NCI-H187 (cell line): ENCODE measurements at places on chromosomes 5 and 9.

DNA sequence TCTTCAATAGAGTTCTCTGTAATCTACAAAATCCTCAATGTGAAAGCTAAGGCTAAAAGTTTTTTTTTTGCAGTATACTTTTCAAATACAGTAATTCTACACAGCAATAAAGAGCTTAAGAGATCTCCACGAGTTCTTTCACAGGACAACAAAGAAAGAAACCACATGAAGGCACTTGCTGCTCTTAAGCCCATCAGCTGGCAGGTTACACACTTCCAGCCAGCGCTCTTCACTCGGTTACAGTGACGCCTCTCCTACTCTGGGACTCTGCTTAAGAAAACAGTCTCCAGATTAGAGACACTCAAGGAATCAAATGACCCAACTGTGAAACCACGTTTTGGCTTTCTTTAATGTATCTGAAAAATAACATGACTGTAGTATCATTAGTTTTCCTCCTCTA is 85.0 kb downstream of the ROR2 start:
- no peak for DNase-seq

DNA sequence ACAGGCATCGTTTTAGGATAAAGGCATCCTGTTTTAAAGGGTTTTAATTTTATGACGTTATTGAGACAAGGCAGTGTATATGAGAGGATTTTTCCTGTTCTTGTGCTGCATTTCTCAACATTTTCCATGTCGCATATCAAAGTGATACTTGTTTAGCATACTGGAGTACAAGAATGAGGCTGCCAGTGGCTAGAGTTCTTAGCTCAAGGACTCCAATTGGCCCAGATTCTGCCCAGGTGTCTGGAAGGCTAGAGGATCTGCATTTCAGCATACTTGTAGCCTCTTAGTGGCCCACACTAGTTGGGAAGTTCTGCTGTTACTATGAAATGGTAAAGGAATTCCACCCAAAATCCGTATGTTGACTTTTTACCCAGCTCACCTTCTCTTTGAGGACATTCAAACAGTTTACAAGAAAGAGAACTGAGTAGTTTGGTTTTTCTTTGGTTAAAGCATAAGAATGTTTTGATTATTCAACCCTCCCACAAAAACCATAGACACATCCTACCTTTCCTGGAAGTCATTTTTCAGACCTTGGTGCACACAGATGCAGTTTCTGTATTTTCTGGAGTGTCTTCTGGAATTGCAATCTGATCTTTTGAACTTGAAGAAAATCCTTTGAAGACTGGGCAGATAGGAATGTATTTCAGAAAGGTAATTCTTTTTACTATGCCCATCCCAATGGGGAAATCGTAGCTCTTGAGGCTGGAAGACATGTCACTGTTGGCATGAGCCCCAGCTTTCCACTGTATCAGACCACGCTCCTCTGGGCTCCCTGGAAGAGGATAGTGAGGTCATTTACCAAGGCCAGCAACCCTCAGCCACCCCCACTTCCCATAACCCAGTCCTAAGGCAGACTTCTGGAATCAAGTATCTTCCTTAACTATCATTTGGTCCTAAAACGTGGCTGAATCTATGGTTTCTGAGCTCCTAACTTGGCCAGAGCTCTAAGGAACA is 11.3 kb downstream of the SLC23A1 start:
- no peak for DNase-seq

GRCh38 chr9:95078939-95079338 is 238.6 kb downstream of the FANCC start:
- no peak for DNase-seq

DNA sequence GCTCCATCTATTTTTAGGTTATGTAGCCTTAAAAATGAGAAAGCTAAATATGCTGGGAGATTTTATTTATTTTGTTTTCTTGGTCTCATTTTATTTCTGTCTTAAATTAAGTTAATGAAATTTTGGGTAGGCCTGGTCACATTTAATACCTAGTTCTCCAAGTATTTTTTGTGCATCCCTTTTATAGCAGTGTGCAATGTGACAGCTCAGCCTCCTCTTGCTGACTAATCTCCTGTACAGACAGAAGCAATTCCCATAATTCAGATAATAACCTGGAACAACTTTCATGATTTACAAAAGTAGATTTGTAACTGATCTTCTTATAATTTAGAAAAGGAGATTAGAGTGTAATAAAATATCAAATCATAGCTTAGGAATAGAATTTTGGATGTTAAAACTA is 403.9 kb downstream of the ADGRV1 start:
- DNase-seq = no peak

GRCh38 chr9:122138560-122139268 is 20.9 kb downstream of the NDUFA8 start:
- no peak for DNase-seq
